Activated CD8-positive, alpha-beta T cell treated with anti-CD3 and anti-CD28 coated beads, Interleukin-2, amount 10 ng/mL, durations not matched to agents 7 days and 5 days (primary cell): ENCODE measurements at places on chromosomes 2 and 18. TPM values are rescaled to one million over a fixed set of nuclear protein-coding genes. Genes with fewer than 3 reads are reported as not detected.
A peak's percentile ranks its signal among the peaks of the same experiment; 100 is the strongest.

MOCOS gene
- total RNA-seq = 0.21 TPM

SERPINB13 gene
- not detected for total RNA-seq

- peaks cover 71% of the 10 kb centered on the region for H3K4me1 ChIP-seq
- no peak overlapping the region for H3K27ac ChIP-seq
- no peaks in the 10 kb centered on the region for H3K27me3 ChIP-seq
- no peak for DNase-seq
- peak overlapping the region; percentile 85 for H3K4me3 ChIP-seq
- peaks cover 6% of the 10 kb centered on the region for H3K36me3 ChIP-seq
Observed at GRCh38 chr2:64650722-64651338, 2.9 kb downstream of the SERTAD2 start.

GRCh38 chr18:56305583-56305982, 332.8 kb downstream of the TXNL1 start:
- H3K4me3 ChIP-seq = no peak overlapping the region
- no peaks in the 10 kb centered on the region for H3K36me3 ChIP-seq
- peaks cover 5% of the 10 kb centered on the region for H3K4me1 ChIP-seq

DNA sequence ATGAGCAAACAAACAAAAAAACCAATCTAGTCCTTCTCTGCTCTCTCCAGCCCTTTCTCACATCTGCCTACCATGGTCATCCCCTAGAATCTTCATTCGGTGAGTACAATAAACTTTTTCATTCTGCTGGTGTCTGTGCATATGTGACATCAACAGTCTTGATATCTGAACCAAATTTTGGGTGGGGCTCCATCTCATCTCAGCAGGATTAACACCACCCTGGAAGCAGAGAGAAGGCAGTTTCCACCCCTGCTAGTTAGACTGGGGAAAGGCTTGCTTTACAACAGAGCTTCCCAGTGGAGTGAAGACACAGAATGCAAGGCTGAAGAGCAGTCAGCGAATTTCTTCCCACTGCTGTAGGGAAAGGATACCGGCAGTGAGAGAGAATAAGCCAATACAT, 116.9 kb downstream of the TMEM131 start:
- no peak overlapping the region for H3K27ac ChIP-seq
- no peak for DNase-seq
- no peak overlapping the region for H3K4me3 ChIP-seq
- H3K36me3 ChIP-seq = peaks cover 28% of the 10 kb centered on the region

FBXO48 gene
- 2.6 TPM for total RNA-seq

DNA sequence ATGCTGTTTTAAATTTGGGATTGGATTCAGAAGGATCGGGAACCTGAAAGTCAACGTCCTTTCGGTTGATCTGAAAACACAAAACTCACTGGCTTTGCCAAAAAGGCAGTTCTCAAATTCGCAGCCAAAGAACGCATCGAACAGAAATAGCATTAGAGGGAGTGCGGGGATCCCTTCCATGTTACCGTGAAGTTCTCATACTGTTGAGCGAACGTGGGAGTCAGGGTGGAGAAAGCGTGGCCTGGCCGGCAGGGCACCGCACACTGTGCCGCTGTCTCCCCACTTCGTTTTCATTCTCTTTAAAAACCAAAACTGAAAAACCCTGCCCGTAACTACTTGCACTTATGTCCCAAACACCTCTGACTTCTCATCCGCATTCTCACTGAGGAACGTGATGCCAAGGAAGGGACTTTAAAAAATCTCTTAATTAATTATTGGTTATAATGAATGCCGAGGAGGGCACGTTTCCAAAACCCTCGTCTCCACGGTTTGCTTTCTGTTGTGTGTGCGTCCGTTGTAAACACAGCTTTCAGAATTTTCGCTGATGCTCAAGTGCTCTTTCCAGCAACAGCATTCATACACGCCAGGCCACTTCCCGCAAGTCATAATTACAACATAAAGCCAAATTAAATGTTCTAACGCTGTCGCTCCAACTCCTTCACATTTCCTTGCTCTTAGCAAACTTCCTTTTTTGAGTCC, 60.9 kb upstream of the TWIST2 start:
- H3K27ac ChIP-seq = no peak overlapping the region
- H3K4me3 ChIP-seq = no peak overlapping the region
- H3K27me3 ChIP-seq = no peaks in the 10 kb centered on the region
- no peak for DNase-seq
- H3K36me3 ChIP-seq = no peaks in the 10 kb centered on the region

CMPK2 gene
- total RNA-seq = 84.0 TPM

EFR3B gene
- 0.05 TPM for total RNA-seq

- H3K4me1 ChIP-seq = no peaks in the 10 kb centered on the region
- H3K27ac ChIP-seq = no peak overlapping the region
- peaks cover 4% of the 10 kb centered on the region for H3K27me3 ChIP-seq
- DNase-seq = no peak
- H3K36me3 ChIP-seq = no peaks in the 10 kb centered on the region
Observed at GRCh38 chr2:24434541-24434940, 56.5 kb upstream of the NCOA1 start.

- H3K27me3 ChIP-seq = peaks cover 15% of the 10 kb centered on the region
- DNase-seq = no peak
- H3K4me1 ChIP-seq = no peaks in the 10 kb centered on the region
- H3K4me3 ChIP-seq = no peak overlapping the region
Observed at GRCh38 chr2:109537565-109538222, 76.1 kb downstream of the SEPTIN10 start.

IGFBP5 gene
- 0.18 TPM for total RNA-seq

GRCh38 chr18:64330161-64330560, 181.3 kb upstream of the LINC00305 start:
- H3K36me3 ChIP-seq = no peaks in the 10 kb centered on the region
- no peak overlapping the region for H3K4me3 ChIP-seq
- no peak for DNase-seq
- H3K27me3 ChIP-seq = no peaks in the 10 kb centered on the region

DNA sequence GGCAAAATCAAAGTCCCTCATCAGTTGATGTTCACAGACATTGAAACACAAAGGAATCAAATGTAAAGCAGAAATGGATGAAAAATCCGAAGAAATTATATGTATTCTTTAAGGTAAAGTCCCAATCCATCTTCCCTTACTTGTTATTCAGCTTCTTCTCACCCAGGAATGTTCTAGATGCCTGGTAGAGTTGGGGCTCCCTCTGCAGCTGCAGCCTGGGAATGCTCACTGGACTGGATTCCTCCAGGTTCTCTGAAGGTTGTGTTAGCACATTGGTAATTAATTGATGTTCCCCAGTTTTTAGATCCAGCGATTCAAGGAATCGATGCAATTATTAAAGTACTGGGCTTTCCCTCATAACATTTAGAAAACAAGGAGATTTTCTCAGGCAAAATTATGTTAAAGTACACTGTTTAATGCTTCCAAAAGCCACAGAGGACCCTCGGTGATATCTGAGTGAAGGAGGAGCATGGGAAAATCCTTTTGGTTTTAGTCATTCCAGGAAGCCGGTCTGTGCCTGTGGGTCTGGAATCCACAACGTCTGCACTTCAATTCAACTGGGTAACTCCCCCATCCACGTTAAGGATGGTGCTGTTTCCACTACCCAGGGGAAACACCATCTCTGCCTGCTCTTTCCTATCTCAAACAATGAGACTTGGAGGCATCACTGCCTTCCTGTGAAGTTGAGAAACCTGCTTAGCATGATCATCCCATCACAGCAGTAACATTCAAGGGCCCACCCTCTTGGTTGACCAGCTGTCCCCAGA, 22.0 kb downstream of the NTSR2 start:
- H3K4me1 ChIP-seq = no peaks in the 10 kb centered on the region
- no peak overlapping the region for H3K27ac ChIP-seq
- no peak overlapping the region for H3K4me3 ChIP-seq
- DNase-seq = no peak

MYO3B gene
- total RNA-seq = 0.05 TPM
